ENCODE measurements at places on chromosomes 16 and 17.

GRCh38 chr16:67399218-67399733 lies 6.0 kb upstream of the TPPP3 start:
- no peak for DNase-seq

- no peak for DNase-seq
Measured at GRCh38 chr17:41153856-41154255, 4.2 kb upstream of the KRTAP4-5 start.

DNA sequence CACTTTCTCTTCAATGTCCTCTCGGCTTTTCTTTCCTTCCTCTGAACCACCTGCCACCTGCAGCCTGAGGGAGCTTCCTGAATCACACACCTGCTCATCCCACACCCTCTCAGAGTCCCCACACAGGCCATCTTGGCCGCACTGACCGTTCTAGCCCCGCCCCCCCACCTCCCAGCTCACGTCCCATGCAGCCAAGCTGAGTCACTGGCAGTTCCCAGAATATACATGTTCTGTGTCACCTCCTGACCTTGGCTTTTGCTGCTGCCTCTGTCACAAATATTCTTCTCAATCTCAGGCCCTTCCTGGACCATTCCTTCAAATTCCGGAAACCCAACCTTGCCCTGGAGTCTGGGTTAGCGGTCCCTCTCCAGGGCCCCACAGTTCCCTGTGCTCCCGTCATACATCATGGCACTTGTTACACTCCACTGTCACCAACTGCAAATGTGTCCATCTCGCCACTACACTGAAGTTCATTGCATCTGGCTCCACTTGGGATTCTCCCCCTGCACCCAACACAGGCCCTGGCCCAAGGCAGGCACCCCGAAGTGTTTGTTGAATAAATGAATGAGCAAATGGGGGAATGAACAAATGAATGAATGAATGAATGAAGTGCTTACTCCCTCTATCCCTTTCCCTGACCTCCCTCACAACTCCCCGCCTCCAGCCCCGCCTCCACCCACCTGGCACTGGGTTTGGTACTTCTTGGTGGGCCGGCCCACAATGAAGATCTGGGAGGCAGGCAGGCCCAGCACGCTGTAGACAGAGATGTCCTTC lies 12.8 kb downstream of the PIMREG start:
- no peak for DNase-seq

DNA sequence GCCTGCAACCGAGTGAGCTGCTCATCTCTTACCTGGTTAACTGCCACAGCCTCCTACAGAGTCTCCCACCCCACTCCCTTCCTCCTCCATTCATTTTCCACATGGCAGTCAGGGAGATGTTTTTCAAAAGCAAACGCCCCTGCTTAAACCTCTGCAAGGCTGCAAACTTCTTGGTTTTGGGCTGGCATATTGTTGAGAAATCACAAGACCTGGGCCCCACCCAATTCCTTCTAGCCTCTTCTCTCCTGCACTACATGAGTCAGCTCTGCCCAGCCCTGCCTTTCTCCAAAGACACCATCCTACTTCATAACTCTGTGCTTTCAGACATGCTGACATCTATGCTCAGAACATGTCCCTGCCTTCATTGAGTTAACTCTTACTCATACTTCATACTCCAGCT lies 136.1 kb downstream of the SPACA3 start:
- DNase-seq, result no peak

GRCh38 chr17:74521701-74522201 lies 9.5 kb downstream of the CD300LB start:
- no peak for DNase-seq

- no peak for DNase-seq
Measured at GRCh38 chr16:85361441-85362118, 249.3 kb upstream of the CIBAR2 start.

DNA sequence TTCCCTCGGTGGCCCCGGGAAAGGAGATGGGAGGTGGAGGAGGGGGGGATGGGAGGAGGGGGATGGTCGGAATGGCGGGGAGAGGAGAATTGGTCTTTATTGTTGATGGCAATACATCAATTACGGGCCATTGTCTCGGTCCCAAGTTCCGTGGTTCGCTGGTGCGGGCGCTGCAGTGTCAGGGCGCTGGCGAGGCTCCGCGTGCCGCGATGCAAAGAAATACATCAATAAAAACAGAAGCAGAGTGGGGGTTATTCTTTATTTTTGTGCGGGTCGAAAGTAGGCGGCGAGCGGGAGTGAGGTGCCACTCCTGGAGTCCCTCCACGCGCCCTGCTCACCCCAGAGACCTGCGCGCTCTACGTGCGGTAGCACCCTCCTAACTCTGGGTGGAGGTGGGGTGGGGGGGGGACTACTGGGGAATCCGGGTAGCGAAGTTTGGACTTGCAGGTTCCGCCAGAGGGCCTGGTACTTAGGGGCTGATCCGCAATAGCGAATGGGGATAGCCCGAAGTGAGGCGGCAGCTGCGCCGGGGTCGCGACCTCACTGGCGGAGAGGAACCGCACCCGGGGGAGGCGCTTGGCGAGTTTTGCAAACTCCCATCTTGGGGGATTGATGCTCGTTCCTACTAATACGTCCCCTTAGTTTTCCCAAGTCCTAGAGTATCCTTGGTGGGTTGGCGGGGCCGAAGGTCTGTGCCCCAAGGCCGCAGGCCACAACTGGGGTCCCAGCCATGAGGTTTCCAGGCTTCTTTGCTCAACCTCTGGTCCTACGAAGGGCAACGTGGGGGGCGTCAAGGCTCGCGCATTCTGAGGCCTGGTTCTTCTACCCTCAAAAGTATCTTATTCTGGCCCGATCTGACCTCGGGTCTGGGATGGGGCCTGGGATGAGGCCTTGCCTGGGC lies 3.5 kb upstream of the SALL1 start:
- DNase-seq, result no peak

- no peak for DNase-seq
Measured at GRCh38 chr17:1222321-1222720, 42.5 kb upstream of the ABR start.

- no peak for DNase-seq
Measured at GRCh38 chr16:86509759-86510464, 415 bp upstream of the FOXF1 start.

GRCh38 chr16:22675745-22676540 lies 138.0 kb upstream of the HS3ST2 start:
- DNase-seq, result no peak

DNA sequence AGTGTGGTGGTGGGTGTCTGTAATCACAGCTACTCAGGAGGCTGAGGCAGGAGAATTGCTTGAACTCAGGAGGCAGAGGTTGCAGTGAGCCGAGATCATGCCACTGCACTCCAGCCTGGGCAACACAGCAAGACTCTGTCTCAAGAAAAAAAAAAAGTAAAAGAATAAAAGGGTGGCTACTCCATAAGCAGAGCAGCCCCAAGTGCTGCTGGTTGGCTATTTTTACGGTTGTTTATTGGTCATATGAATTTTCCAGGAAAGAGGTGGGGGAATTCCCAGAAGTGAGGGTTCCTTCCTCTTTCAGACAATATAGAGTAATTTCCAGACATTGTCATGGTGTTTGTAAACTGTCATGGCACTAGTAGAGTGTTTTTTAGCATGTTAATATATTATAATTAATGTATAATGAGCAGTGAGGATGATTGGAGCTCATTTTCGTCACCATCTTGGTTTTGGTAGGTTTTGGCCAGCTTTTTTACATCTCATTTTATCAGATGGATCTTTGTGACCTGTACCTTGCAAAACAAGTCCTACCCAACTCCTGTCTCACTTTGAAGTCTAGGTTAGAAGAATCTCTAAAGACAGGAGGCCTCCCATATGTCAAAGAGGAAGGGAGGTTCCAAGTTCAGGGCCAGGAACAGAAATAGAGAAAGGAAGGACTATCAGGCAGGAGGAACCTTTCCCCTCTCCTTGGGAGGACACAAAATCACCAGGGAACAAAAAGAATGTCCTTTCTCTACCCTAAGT lies 39.1 kb downstream of the HOXB1 start:
- no peak for DNase-seq

DNA sequence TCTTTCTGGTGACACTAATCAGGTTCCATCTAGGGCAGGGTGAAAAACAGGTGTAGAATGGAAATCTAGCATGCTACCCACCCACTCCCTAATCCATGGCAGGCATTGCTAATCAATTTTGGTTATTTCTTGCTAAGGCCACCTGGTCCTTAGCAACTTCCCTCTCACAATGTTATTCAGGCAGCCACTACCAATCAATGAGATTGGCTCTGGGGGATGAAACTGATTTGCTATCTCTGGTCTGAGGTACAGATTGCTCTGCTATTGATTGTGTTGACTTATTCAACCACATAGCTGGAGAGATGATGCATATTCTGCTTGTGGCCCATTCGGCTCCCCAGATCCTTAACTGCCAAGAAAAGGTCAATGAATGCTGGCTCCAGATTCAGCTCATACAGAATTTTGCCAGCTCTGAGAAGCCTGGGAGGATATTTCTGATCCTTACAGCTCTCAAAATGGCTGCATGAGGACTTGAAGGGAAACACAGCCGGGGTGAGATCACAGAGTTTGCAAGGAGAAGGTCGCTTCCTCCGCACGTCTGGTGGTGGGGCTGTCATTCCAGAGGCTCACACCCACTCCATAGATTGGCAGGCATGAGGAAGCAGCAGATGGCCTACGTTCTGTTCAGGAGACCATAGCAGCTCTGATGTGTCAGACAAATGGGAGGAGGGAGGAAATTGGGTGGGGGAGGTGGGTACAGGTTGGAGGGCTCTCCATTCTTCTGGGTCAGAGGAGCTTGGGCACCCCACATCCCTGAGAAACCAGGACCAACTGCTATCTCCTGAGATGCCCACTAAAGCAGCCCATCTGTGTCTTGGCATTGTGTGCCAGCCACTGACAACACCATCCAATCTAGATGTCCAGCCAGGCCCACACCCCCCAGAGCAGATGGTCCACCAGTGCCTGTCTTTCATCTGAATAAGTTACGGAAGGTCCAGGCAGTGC lies 22.3 kb downstream of the SEZ6 start:
- DNase-seq, result no peak

DNA sequence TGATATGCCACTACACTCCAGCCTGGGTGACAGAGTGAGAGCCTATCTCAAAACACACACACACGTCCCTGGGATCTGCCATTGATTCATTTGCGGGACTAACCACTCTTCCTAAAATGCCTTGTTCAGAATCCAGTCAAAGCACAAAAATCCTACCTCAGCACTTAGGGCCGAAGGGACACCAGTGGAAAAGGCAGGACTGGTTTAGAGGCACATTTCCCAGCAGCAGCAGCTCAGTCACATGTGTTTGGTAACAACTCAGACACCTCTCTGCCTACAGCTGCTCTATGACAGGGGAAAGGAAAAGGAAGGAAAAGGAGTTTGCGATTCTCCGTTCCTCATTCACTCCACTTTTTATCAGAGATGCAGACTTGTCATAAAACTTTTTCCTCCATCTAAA lies 12.2 kb downstream of the KNOP1 start:
- DNase-seq, result no peak

GRCh38 chr16:85426806-85427205 lies 186.3 kb upstream of the GSE1 start:
- DNase-seq, result no peak

GRCh38 chr16:58009856-58010416 lies 8.7 kb downstream of the USB1 start:
- no peak for DNase-seq

- no peak for DNase-seq
Measured at GRCh38 chr16:55107851-55108250, 177.2 kb downstream of the IRX5 start.

GRCh38 chr16:85279825-85280545 lies 167.7 kb upstream of the CIBAR2 start:
- DNase-seq, result no peak

- DNase-seq, result no peak
Measured at GRCh38 chr17:28466521-28467048, 6.9 kb upstream of the SLC13A2 start.

DNA sequence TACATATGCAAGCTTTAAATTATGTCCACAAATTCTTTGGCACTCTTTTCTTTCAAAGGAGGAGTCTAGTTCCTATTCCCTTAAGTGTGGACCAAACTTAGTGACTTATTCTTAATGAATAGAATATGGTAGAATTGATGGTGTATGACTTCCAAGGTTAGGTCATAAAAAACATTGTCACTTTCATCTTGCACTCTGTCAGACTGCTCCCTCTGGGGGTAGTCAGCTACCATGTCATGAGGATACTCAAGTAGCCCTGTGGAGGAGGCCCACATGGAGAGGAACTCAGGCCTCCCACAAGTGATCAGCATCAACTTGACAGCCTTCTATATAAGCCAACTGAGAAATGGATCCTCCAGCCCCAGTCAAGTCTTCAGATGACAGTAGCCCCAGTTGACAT lies 58.0 kb upstream of the SCNN1B start:
- DNase-seq, result no peak

- DNase-seq, result no peak
Measured at GRCh38 chr16:76176153-76176552, 101.0 kb upstream of the CNTNAP4 start.

GRCh38 chr16:7055443-7055842 lies 277.2 kb upstream of the RBFOX1 start:
- DNase-seq, result no peak

DNA sequence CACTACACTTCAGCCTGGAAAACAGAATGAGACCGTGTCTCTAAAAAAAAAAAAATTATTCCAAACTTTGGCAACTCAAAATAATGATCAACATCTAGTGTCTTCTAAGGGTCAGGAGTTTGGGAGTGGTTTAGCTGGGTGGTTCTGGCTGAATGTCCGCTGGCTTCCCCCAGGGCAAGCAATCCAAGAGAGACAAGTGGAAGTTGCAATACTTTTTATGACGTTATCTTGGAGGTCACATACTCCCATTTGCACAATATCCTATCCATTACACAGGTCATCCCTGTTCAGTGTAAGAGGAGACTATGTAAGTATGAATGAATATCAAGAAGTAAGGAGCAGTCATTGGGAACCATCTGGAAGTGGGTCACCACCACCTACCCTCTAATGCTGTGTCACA lies 15.2 kb upstream of the CLEC3A start:
- no peak for DNase-seq

- no peak for DNase-seq
Measured at GRCh38 chr17:19311016-19311415, 51.5 kb downstream of the B9D1 start.

DNA sequence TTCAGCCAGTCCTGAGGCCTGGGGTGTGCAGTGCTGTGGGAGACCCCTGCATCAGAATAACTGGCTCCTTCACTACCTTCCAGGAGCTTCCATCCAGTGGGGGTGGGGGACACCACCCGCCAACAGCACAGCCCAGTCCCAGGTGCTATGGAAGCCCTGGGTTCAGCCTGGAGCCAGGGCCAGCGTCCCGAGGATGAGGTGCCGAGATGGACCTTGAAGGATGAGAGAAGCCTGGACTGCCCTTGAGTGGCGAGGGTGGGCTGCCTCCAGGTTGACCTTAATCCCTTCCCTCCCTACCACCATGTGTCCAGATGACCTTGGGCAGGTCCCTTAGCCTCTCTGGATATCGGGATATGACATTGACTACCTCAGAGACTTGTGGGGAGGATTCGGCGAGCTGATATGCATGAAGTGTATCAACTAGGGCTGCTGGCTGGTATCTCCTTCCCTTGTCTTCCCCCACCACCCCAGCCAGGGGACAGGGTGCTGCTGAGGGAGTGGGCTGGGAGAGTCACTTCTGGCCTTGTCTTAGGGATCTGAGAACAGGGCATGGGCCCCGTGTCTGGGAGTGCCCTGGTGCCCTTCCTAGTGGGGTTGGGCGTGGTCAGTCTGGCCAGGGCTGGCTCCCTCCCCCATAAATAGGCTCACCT lies 14.2 kb upstream of the LASP1NB start:
- no peak for DNase-seq

- peak; percentile 67 for DNase-seq
Measured at GRCh38 chr16:57807968-57808528, 5.8 kb upstream of the KIFC3 start.

All from Panc1 (cell line).